ENCODE measurements at places on chromosomes 1 and 21.

DNA sequence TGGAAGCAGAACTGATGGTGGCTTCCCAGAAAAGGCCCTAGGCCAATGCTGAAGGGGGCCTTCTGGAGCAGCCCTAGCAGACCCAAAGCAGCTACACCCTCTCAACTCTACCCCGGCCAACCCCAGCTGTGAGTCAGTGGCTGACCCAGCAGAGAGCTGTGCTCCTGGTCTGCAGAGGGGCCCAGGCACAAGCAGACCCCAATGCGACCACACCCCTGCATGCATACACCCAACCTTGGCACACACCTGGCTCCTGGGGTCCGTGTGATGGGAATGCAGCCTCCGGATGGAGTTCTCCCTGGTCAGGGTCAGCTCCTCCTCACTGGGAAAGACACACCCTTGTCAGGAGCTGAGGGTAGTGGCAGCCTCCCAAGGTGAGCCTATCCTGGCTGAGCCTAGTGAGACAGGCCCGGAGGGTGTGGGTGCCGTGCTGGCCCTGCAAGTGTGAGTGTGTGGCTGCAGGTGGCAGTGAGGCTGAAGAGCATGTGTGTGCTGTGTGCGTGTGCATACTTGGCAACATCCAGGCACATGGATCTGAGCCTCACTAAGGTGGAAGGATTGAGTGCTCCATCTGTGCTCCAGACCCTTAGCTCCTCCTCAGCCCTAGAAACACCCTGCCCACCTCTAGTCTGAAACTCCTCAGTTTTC lies 3.9 kb upstream of the ARHGAP30 start:
- DNase-seq, result no peak

DNA sequence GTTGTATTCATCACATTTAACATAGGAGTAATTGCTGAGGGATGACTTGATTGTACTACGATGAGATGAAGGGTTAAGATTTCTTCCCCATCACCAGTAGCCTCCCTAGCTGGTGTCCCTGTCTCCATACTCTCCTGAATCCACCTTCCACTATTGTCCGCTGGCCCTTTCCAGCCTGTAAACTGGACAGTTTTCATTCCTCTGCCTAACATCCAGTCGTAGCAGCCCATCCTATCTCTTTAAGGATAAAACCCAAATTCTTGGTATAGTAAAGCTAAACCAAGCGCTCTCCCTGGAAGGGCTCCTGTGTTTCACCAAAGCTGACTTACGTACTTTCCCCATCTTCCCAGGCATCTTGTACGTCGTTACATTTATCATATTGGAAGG lies 670 bp downstream of the COX20 start:
- no peak for DNase-seq

DNA sequence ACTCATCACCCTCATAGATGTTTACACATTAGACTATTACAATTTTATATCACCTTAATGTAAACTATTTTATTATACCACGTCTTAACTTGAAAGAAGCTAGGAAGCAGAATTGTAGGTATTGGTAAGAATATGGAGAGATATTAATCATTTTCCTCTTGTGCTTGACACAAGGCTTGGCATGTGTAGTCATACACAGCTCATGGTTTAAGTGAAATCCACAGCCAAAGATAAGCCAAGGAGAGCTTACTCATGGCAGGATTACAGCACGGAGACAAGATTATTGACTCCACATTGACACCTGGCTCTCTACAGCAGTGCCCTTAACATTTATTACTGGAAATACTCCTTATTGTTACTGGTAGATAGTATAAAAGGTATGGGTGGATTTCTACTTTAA lies 68.4 kb upstream of the ADGRL4 start:
- no peak for DNase-seq

DNA sequence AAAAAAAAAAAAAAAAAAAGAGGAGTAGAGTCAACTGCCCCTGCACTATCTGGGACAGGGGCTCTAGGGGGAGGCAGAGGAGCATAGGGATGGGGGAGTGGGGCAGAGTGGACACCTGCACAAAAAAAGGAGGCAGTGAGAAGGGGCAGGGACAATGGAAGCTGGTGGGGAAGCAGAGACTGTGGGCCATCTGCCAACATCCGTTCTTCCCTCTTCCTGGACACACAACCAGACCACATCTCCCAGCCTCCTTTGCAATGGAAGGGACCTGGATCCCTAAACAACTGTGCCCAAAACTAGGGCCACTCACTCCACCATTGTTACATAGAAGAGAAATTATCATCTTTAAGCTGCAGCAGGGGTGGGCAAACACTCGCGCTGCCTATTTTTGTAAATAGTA lies 38.4 kb downstream of the NEK2 start:
- DNase-seq, result no peak

DNA sequence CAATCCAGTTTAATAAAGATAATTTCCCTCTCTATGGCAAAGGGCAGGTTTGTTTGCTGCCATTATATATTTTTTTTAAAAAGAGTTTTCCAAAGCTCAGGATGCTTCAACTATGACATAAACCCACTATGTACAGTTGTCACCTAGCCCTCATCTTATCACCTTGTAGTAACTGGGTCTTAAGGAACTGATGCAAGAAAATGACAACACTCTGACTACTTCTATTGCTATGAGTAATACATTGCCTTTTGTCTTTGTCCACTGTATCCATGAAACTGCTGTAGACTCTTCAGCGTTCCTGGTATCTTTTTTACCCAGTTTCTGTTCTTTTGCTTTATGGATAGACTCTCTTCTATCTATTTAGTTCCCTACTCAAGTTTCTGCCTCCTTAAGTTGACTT lies 586.5 kb downstream of the NEGR1 start:
- DNase-seq, result no peak

DNA sequence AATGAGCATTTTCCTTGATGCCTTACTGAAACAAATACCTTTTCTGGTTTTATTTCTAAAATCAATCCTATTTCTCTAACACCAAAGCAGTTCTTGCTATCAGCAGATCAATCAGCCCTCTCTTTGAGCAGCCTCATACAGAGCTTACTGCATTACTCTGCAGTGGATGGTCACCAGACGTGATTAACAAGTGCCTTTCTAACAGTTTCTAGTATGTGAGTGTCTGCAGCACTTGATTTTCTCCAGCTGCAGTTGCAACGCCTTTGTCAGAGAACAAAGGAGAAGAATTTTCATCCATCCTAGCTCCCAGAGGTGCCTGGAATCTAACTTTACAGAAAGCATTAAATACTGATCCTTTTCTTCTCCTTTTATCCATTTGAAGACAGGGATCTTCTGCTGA lies 177.3 kb upstream of the SGIP1 start:
- no peak for DNase-seq

DNA sequence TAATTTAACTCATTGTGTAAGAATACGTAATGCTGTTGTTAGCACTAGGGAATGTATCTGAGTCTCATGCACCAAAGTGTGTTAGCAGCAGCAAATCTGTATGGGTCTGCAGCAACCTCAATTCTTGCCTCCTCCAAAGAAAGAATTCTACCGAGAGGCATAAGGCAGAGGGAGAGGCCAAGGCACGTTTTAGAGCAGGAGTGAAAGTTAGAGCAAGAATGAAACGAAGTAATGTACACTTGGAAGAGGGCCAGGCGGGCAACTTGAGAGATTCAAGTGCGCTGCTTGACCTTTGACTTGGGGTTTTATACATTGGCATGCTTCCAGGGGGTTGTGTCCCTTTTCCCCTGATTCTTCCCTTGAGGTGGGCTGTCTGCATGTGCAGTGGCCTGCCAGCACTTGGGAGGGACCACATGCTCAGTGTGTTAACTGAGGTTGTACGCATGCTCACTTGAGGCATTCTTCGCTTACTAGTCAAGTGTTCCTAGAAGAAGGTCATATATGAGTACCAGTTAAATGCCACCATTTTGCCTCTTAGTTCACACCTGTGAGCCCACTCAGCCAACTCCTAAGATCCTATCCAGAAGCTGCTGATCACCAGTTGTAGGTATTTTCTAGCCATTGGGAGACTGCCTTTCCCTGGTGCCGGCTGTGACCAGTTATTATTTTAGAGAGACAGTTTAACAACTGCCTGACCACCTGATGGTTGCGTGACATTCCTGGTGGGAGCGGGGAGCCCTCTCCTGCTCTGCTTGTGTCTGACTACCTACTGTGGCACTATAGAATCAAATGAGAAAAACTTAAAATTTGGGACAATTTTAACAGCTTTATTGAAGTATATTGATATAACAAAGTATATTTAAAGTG lies 2.7 kb upstream of the CNN3 start:
- DNase-seq, result no peak

- no peak for DNase-seq
Observed at GRCh38 chr1:227905573-227906487, 41.9 kb downstream of the WNT9A start.

- DNase-seq, result no peak
Observed at GRCh38 chr1:110542725-110543124, 23.8 kb upstream of the KCNA10 start.

DNA sequence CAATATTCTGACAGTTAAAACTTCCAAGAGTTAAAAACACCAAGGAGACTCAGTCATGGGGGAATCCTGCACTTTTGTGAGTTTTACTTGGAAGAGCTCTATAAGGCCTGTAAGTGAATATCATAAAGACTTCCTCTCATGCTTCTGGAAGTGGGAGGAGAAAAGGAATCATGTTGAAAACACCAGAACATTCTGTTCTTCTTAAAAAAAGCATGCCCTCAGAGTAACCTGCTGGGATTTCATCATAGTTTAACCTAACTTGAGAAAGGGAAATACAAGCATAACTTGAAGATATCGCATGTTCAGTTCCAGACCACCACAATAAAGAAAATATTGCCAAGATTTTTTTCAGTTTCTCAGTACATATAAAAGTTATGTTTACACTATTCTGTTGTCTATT lies 51.9 kb downstream of the COL11A1 start:
- DNase-seq, result no peak

GRCh38 chr1:248752161-248753028 lies 3.2 kb downstream of the LYPD8 start:
- no peak for DNase-seq

GRCh38 chr1:18951818-18952391 lies 4.6 kb downstream of the IFFO2 start:
- DNase-seq, result no peak

DNA sequence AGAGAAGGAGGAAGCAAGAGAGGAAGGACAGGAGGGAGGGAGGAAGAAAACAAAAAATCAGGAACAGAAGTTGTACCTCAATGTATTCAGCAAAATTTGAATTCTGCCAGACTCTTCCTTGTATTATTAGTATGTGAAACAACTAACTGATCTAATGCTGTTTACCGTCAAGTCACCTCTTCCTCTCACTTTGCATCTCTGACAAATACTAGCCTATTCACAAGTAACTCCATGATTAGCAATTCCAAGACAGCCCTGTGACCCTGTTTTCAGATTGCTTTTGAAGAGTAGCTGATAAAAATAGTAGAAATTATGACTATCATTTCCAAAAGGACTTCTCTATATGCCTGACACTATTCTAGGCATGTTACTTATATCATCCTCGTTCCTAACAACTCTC lies 445.4 kb downstream of the NEGR1 start:
- DNase-seq, result no peak

DNA sequence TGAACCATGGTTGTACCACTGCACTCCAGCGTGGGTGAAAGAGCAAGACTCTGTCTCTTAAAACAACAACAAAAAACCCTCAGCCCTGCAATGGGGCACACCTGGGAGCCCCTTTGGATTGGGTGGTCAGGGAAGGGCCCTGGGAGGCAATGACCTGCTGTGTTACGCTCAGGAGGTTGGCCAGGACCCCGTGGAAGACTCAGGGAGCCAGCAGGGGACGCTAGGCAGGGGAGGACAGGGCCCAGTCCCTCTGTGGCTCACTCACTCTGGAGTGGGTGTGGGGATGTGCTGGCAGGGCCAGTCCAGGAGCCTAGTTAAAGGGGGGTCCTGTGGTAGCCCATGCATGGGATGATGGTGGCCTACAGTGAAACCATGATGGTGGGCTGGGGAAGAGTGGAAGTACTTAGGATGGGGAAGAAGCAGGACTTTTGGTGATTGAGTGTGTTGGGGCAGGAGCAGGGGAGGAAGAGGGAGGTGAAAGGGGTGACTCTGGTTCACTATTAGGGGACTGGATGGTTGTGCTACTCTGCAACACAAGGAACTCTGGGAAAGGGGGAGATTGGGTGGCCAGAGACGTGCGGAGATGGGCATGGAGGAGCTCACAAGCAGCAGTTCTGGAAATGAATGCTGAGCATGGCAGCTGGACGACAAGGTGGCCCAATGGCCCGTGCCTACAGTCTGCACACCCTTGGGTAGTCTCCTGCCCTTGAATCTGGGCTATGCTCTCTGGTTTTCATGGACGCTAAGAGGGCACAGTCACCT lies 56.3 kb upstream of the FAM20B start:
- no peak for DNase-seq

All from mesothelial cell of epicardium (in vitro differentiated cells).